ENCODE measurements at places on chromosomes 11 and 22.

GRCh38 chr22:48709976-48710375, 1117.7 kb downstream of the BRD1 start:
- no peak for DNase-seq

- no peak for DNase-seq
Observed at GRCh38 chr11:44139565-44140330, 44.3 kb downstream of the EXT2 start.

DNA sequence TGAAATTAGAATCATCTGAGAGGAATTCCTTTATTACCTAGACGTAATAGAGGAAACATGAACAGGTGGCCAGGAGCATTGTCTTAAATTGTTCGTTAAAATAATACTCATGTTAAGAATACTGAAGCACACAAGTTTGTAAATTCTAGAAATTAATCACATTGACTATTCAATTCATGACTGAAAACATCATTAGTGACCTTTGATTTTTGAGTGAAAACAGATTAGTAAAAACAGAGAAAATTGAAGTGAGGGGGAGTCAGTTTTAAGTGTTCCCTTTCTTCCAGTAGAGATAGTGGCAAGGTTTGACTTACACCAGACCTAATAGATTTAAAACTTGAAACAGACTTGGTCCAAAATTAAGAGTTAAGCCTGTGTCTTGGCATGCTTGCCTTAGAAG, 1.4 kb downstream of the ZFP91 start:
- no peak for DNase-seq

DNA sequence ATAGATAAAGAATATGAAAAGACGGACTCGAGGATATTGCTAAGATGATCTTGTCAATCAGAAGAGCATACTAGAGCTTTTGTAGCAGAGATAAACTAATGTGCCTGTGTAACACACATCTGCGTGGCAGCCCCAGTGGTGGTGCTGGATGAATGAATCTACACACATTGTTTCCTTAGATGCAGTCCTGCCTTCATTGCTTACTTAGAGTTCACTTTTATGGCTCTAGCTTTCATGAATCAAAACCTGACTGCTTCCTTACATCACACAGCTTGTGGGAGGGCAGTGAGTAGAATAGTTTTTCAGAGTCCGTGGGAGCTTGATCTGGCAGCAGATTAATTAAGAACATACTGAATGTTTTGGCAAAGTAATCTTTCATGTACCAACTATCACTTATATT, 83.7 kb downstream of the EXT2 start:
- DNase-seq, result no peak

DNA sequence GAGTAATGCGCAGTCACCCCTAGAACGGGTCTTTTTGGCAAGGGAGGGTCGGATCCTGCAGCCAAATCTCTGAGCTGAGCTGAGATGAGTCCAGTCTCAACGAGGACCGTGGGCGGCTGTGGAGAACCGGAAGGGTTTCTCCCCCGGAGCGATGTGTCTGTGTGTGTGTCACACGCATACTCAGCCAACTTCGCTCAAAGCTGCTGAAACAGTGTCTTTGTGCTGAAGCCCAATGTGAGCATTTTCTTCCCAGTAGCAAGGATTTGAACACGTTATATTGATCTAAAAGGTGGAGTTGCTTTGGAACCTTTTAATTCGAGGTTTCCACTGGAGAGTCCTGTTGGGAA, 1.4 kb upstream of the CELSR1 start:
- no peak for DNase-seq

- no peak for DNase-seq
Observed at GRCh38 chr11:130606178-130606577, 157.7 kb downstream of the ADAMTS15 start.

DNA sequence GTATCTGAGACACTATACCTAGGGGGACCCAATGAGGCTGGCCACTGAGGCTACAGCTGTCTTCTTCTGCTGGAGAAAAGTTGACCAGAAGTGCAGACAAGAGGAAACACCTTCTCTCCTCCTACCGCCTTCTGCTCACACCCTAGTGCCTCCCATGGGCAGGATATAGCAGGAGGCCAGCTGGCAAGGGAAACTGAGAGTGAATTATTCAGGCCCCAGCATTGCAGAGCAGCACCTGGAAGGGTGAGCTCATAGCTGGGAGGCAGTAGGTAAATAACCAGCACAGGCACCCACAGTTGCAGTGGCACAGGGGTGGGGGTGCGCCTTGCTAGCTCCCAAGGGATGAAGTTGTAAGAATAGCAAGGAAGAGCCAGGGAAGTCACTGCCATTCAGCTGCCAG, 267.4 kb upstream of the NCAM1 start:
- DNase-seq, result no peak

DNA sequence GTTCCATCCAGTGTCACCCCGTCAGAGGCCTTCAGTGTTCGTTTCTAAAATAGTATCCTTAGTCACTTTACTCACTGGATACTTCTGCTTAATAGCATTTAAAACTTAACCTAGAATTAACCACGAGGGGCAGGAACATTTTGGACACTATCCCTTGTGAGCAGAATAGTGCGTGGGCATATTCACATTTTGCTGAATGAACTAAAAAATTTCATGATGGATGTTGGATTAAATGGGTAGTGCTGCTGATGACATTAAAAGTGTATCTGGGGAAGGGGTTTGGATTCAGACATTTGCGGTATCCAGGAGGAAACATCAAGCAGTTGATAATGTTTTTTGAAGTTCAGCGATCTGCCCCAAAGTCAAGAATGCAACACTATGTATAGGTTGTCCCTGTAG, 750 bp upstream of the NAT10 start:
- no peak for DNase-seq

DNA sequence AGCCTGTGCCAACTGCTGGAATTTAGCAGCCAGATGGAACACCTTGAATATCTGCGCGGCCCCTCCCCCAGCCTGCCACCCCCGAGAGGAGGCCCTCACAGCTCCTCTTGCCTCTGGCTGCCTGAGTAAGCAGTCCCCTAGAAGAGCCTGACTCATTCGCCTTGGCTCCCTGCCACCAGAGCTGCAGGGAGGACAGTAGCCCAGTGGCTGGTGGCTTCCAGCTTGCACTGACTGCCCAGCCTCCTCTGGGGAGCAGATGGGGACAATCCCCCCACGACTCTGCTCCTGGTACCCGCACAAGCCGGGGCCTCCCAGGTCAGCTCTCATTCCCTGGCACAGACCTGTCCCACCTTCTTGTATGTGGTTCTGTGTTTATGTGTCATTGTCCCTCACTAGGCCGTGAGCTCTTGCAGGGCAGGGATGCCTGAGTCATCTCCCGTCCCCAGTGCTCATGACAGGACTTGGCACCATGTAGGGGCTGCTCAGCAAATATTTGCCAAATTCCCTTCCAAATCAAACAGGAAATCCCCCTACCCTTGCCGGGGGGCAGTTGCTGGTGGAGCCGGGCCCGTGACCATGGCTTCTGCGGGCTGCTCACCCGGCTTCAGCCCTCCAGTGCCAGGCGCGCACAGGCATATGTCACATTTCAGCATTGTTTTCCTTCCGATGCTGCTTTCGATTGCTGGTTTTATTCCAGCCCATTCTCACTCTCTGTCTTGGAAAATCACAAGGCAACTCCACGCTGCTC, 43.6 kb downstream of the CACNG2 start:
- no peak for DNase-seq
